Stimulated activated CD8-positive, alpha-beta memory T cell treated with anti-CD3 and anti-CD28 coated beads, Interleukin-12 subunit alpha, Interleukin-12 subunit beta, amount 100 ng/mL, for 1 hour (primary cell): ENCODE measurements at places on chromosomes 3 and 15.

- no peak for DNase-seq
These were observed 861.3 kb downstream of the ZPLD1 start for GRCh38 chr3:103295974-103296570.

- no peak for DNase-seq
These were observed 48.8 kb upstream of the PSMD6 start for GRCh38 chr3:64072126-64072525.

- no peak for DNase-seq
These were observed 4.1 kb downstream of the LOXL1 start for GRCh38 chr15:73930371-73930770.

- no peak for DNase-seq
These were observed 39.6 kb upstream of the ITGA11 start for GRCh38 chr15:68471541-68471940.

GRCh38 chr15:94105760-94106159 lies 125.6 kb upstream of the MCTP2 start:
- no peak for DNase-seq

GRCh38 chr3:187016639-187017345 lies 86.5 kb downstream of the ST6GAL1 start:
- DNase-seq = no peak
